ENCODE measurements at places on chromosomes 5 and 9.
A peak's percentile ranks its signal among the peaks of the same experiment; 100 is the strongest.

GRCh38 chr5:33701251-33701650, 190.5 kb downstream of the ADAMTS12 start:
- no peak for DNase-seq

- no peak for DNase-seq
These were observed 11.0 kb downstream of the LHX3 start for GRCh38 chr9:136193891-136194279.

DNA sequence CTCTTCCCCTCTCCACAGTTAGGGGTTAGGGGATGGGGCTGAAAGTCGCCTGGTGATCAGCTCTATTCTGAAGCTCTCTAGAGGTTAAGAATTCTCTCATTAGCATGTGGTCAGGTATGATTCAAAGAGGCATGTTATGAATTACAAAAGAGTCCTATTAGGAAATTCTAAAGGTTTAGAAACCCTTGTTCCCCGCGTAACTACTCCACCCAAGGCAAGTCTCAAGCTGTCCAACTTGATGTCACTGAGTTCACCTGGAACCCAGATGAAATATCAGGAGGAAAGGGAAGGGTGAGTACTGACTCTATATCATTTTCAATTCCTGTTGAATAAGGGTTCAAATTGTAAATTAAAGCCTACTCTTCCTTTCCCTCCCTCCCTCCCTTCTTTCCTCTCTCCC, 18.1 kb upstream of the RNF145 start:
- DNase-seq: no peak

DNA sequence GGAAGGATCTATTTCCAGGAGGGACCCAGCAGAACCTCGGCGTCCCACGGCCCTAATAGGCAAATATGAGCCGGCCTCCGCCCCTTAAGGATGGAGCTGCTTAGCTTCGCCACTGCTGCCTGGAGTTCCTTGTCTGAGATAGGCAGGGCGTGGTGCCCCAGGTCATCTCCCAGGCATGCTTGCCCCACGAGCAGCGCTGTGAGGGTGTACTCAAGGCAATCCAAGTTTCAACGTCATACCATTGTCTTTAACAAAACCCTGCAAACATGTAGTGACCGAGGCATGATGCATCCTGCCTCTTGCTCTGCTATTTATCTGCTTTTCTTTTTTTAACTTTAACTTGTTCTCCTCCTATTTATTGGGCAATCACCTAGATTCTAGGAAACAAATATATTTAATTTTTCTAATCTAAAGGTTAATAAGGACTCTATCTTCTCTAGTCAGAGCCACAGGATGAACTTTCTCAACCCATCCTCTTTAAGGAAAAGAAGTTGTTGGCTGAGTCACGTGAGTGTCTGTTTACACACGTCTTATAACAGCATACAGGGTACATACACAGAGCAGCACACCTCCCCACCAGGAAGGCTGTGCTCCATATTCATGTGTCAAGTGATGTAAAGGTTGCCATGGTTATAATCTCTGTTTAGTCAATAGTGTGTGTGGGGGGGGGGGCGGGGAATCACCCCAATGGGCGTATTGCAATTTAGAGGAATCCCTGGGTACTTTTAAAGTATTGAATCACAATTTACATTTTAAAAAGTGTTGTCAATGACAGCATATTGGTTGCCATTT, 27.3 kb upstream of the ZSWIM6 start:
- peak; percentile 42 for DNase-seq

DNA sequence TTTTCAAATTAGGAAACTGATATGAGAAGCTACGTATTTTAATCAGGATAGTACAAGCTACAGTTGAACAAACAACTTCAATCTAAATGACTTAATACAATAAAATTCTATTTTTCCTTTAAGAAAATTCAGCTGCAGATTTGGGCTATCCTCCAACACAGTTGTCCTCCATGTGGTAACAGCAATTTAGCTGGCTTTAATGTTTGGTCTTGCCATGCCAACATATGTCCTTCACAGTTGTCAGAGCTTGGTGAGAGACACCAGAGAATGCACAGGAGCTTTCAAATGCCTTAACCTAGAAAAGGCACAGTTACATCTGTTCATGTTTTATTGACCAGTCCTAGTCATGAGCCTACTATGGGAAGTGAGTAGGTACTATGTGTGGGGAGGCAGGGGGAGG, 10.8 kb downstream of the FAM174A start:
- no peak for DNase-seq

DNA sequence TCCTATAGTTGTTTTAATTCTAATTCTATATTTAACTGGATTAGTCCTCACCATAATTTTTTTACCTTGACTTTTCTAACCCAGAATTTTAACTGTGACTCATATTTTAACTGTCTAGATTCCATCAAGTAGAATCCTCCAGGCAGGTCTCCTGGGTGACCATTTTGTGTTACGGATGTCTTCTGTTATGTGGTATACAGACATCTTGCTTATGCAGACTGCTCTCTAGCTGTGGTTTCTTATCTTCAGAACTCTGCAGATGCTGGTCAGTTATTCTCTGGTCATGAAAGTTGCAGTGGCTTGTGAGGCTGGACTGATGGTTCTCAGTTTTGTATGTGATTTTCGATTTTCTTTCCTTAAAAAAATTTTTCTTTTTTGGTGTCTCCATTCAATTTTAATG, 139.4 kb downstream of the ATG10 start:
- DNase-seq: no peak

GRCh38 chr9:77224746-77225312, 47.5 kb downstream of the VPS13A start:
- no peak for DNase-seq

DNA sequence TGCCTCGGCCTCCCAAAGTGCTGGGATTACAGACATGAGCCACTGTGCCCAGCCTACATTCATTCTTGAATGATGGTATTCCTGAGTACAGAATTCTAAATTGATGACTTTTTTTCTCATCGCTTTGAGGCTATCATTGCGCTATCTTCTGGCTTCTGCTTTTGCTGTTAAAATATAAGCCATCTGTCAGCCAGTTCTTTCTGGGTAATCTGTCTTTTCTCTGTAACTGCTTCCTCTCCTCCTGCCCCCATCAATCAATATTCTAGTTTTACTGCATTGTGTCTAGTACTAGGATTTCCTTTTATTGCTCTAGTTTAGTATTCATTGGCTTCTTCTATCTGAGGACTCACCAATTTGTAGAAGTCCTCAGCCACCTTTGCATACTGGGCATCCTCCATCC, 89.0 kb downstream of the PLPP1 start:
- DNase-seq: no peak

GRCh38 chr9:114551750-114552685, 35.6 kb upstream of the ATP6V1G1 start:
- peak; percentile 86 for DNase-seq

GRCh38 chr5:139283252-139284166, 10.0 kb upstream of the MATR3 start:
- DNase-seq: no peak

DNA sequence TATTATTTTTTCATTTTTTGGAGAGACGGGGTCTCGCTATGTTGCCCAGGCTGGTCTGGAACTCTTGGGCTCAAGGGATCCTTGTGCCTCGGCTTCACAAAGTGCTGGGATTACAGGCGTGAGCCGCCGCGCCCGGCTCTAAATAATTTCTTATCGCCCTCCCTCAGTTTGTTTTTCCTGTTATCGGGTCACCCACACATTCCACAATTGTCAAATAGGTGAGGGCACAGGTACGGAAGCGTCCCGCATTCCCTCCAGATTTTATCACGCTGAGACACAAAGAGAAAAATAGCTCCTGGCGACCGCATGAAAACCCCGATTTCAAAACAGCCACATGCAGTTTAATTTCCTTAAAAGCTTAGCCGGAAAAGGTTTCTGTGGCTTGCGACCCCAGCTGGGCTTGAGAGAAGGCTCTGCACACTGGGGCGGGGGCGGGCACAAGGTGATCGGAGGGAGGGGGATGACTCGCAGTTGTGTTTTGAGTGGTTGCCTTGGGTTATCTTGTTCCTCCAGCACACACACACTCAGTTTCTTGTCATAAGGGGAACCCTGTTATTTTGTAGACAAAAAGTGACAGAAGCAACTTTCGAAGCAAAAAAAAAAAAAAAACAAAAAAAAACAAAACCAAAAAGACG, 717 bp upstream of the IQGAP2 start:
- DNase-seq: no peak

GRCh38 chr9:91809581-91810285, 140.3 kb downstream of the ROR2 start:
- no peak for DNase-seq

DNA sequence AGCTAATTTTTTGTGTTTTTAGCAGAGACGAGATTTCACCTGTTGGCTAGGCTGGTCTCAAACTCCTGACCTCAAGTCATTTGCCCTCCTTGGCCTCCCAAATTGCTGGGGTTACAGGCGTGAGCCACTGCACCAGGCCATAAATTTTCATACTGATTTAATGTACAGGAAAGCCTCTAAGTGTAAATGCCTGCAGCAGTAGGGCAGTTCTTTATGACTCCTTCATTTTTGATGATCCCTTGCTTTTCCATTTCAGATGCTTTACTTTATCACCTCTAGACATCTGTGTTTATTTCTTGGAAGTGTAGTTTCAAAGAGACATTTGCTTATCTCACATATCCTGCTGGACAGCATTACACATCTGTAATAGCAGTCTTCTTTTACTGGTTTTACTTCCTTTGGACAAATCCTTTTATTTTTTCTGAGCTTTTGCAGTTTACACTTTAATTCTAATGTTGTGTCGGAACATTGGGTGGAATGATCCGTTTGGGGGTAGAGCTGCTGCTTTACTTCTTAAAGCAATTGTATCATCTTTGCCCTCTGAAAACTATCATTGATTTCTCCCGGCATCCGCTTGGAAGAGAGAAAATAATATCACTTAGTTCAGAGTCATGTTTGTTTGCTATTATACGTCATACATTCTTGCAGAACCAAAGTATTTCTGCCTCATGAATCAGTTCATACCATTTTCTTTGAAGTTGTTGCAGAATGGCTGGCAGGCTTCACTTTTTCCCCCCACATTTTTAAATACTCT, 36.0 kb downstream of the SCGB3A1 start:
- no peak for DNase-seq

DNA sequence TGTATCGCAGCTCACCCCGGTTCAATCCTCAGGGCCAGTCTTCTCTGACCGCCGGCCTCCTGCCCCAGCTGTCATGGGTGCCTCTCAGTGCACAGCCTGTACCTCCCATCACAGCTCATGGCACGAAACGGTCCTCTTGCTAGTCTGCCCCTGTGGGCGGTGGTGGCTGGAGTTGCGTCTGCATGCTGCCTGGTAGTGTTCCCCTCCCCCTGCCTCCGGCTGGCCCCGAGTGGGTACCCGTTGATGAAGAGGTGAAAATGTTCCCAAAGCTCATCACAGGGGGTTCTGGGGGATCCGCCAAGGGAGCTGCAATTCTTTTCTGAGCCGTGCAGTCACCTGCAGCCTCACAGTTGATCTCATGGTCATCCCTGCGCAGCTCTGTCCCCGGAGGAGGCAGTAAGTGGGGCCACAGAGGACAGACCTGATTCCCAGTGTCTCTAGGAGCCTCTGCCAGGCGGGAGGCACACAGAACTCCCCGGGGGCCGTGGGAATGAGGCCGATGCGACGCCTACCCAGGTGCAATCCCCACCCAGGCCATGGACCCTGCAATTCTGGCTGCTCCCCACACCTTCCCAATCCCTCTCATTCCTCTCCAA, 34.7 kb upstream of the FIBCD1 start:
- no peak for DNase-seq

GRCh38 chr5:40483316-40483715, 196.4 kb upstream of the PTGER4 start:
- no peak for DNase-seq

DNA sequence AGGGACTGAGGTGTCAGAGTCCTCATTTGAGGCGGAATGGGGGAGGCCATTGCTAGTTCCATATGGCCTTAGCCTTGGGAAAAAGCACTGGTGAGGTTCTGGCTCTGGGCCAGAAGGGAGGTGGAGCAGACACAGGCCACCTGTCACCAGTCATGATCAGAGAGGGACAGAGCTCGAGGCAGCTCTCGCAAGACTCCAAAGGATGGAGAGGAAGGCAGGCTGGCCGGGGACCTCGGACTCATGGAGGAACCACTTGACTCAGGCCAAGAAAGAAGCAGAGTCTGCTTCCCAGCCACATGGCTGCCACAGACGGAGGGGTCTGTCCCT, 29.2 kb upstream of the NSMF start:
- no peak for DNase-seq

- DNase-seq: no peak
These were observed 33.1 kb downstream of the SVEP1 start for GRCh38 chr9:110546411-110546871.

DNA sequence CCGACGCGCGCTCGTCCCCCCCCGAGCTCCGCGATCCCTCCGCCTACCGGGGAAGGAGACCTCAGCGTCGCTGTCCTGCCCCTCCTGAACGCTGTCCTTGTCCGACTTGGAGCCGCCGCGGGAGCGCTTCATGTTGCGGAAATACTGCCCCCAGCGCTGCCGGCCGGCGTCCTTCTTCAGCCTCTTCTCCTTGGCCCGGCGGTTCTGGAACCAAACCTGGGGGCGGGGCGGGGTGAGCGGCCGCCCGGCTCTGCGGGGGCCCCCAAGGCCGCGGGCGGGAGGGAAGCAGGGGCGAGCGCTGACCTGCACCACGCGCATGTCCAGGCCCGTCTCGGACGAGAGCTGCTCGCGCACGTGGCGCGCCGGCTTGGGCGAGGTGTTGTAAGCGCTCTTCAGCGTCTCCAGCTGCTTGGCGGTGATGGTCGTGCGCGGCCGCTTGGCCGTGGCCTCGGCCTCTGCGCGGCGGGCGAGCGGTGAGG, 6.3 kb downstream of the LHX3 start:
- DNase-seq: no peak

DNA sequence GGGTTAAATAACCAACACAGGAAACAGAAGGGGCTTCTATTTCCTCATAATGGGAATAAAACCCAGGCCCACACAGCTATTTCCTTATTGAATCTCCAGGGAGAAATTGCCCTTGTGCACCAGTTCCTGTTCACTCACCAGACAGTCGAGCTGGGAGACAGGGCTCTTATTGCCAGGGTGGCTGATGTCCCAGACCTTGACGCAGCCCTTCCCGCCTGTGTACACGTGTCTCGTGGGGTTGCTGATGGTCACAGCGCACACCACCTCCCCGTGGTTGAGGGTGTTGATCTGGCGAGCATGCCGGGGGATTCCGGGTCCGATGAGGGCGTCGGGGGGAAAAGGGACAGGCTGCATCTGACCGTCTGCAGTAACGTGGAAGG, 96.5 kb downstream of the TLE1 start:
- no peak for DNase-seq

DNA sequence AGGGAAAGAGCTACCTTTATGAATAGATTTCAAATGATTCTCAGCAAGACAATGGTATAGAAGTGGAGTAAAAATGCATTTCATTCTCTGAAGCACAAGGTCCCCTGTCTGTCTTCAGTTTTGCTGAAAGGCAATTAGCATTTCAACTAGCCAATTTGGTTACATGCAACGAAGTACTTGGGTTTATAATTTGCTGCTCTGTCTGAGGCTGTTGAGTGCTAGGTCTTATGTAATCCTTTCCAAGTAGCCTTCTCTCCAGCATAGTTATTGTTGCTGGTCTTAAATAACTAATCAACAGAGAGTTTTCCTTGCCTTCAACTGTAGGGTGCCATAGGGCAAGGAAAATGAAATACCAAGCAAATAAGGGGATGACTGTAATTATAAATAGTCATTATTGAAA, 4.5 kb downstream of the ADGRV1 start:
- no peak for DNase-seq

- DNase-seq: no peak
These were observed 298.6 kb upstream of the ANKH start for GRCh38 chr5:15170173-15170572.

GRCh38 chr5:144464306-144464705, 293.6 kb downstream of the KCTD16 start:
- DNase-seq: no peak
